ENCODE measurements at places on chromosomes 4 and X. TPM values are rescaled to one million over a fixed set of nuclear protein-coding genes. Genes with fewer than 3 reads are reported as not detected.

- no peak for DNase-seq
- peaks cover 3% of the 10 kb centered on the region for H3K4me1 ChIP-seq
- no peaks in the 10 kb centered on the region for H3K36me3 ChIP-seq
- no peaks in the 10 kb centered on the region for H3K27me3 ChIP-seq
- H3K4me3 ChIP-seq, result peak overlapping the region; percentile 22
These were observed 4.5 kb upstream of the PLCXD1 start for GRCh38 chrX:276581-277201.

DNA sequence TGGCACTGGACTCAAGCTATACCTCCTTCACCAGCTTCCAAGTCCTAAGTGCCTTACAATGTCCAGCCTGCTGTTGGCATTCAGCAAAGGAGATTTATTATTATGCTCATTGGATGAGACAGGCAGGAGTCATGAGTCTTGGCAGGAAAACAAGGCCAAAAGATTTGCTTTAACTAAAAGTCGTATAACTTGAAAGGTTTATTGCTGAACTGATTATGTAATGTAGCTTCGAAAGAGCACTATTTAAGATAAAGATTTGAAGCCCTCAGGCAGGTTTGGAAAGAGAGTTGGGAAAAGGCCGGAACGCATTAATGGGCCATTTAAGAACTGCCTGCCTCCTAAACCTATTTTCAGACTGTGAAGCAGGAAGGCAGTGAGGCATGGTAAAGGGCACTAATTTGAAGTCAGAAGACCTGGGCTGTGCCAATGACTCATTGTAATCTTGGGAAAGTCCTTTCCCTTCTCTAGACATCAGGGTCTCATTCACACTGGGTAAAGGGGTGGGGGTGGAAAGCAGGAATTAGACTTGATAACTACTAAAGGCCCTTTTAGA lies 280.5 kb upstream of the EDA2R start:
- H3K4me3 ChIP-seq, result no peak overlapping the region
- no peaks in the 10 kb centered on the region for H3K4me1 ChIP-seq
- H3K27ac ChIP-seq, result no peak overlapping the region
- H3K36me3 ChIP-seq, result no peaks in the 10 kb centered on the region

The KIAA1210 gene
- total RNA-seq, result 245 TPM

The VEGFC gene
- 4.0 TPM for total RNA-seq

GRCh38 chr4:83281307-83281706 lies 3.3 kb downstream of the COQ2 start:
- no peaks in the 10 kb centered on the region for H3K36me3 ChIP-seq
- no peak for DNase-seq
- no peak overlapping the region for H3K27ac ChIP-seq

DNA sequence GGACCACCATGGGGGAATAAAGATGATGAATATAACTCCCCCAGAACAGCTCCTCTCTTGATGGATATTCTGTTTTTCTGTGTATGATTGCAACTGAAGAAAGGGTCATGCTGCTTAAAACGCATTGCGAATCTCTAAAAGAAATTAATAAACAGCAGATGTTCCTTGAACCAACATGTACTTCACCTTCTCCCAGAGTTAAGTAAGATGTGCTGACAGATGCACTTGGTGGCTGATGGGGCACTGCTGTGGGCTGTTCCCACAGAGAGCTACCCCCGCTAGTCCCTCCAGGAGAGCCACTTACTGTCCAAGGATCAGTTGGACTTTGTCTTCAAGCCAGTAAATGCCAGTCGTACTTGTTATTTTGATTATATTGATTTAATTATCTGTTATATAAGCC lies 26.3 kb upstream of the C4orf54 start:
- DNase-seq, result no peak
- H3K27ac ChIP-seq, result no peak overlapping the region
- H3K4me3 ChIP-seq, result no peak overlapping the region
- H3K4me1 ChIP-seq, result no peaks in the 10 kb centered on the region
- H3K36me3 ChIP-seq, result no peaks in the 10 kb centered on the region
- H3K27me3 ChIP-seq, result no peaks in the 10 kb centered on the region

- H3K27me3 ChIP-seq, result no peaks in the 10 kb centered on the region
- no peaks in the 10 kb centered on the region for H3K4me1 ChIP-seq
- no peak for DNase-seq
- H3K27ac ChIP-seq, result no peak overlapping the region
- no peaks in the 10 kb centered on the region for H3K36me3 ChIP-seq
- no peak overlapping the region for H3K4me3 ChIP-seq
These were observed 364.4 kb upstream of the CLNK start for GRCh38 chr4:11049001-11049400.

DNA sequence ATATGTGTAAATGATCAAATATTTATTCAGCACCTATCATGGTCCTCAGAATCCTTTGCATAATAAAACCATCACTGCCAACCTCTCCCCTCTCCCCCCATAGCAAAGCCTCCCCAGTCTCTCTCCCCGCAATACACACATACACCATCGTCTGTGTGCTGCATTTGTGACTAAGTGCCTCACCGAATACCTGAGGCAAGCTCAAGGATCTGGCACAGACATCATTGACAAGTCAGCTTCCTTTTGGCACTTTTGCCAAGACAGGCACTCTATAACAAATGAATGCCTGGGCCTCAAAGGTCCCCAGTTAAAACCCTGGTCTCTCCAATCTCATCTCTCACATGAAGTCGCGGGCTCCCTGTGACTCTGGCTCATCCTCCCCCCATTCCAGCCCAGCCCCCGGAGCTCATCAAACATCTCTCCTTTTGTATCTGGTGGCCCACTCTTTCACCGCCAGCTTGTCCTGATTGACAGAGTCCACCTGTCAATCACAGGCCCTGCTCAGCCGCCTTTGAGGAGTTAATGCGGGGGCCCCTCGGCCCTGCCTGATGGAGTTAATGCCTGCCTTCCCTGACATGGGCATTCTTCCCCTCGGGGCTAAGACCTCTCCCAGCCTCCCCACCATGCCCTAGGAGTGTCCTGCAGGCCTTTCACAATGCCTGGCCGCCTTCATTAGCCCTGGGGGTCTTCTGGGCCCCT lies 135.8 kb upstream of the ATP6AP2 start:
- no peaks in the 10 kb centered on the region for H3K36me3 ChIP-seq
- no peaks in the 10 kb centered on the region for H3K27me3 ChIP-seq
- no peak overlapping the region for H3K4me3 ChIP-seq
- no peak for DNase-seq

The AP1S2 gene
- total RNA-seq, result 69.8 TPM

The NAP1L3 gene
- 51.3 TPM for total RNA-seq

DNA sequence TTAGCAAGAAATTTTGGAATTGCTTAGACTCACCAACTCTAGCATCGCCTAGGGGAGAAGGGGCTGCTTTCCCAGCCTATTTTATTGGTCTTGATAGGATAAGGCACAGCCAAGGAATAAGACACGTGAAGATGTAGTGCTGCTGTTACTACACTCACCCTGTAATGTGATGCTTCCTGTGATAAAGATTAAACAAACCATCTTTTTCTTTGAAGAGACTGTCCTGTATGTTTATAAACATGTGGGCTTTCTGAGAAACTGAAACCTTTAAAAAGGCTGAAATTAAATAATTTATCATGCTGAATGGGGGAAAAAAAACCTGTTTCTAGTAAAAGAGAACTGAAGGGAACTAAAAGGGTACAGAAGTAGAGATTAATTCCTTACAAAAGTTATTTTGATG lies 13.2 kb downstream of the TAPT1 start:
- no peak for DNase-seq
- H3K27ac ChIP-seq, result no peak overlapping the region
- H3K4me1 ChIP-seq, result peaks cover 3% of the 10 kb centered on the region
- H3K4me3 ChIP-seq, result no peak overlapping the region

GRCh38 chr4:75289914-75290582 lies 224.2 kb downstream of the RCHY1 start:
- H3K36me3 ChIP-seq, result no peaks in the 10 kb centered on the region
- DNase-seq, result peak; percentile 19
- no peaks in the 10 kb centered on the region for H3K4me1 ChIP-seq
- no peaks in the 10 kb centered on the region for H3K27me3 ChIP-seq

DNA sequence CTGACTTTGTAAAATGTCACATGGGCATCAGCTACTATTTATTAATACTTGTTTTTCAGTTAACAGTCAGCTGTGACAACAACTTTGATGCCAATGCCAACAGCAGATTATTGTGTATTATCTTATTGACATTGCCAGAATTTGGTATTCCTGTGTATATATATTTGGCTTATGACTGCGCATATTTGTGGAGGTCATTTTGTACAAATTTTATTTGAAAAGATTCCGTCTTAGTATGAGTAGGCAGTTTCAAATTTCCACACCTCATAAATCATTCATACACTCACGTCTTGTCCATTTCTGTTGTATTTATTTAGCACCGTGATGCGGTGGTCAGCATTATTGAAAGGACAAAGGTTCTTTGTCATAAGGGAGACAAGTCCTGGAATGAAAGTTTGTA lies 558.2 kb upstream of the NDST4 start:
- DNase-seq, result no peak

DNA sequence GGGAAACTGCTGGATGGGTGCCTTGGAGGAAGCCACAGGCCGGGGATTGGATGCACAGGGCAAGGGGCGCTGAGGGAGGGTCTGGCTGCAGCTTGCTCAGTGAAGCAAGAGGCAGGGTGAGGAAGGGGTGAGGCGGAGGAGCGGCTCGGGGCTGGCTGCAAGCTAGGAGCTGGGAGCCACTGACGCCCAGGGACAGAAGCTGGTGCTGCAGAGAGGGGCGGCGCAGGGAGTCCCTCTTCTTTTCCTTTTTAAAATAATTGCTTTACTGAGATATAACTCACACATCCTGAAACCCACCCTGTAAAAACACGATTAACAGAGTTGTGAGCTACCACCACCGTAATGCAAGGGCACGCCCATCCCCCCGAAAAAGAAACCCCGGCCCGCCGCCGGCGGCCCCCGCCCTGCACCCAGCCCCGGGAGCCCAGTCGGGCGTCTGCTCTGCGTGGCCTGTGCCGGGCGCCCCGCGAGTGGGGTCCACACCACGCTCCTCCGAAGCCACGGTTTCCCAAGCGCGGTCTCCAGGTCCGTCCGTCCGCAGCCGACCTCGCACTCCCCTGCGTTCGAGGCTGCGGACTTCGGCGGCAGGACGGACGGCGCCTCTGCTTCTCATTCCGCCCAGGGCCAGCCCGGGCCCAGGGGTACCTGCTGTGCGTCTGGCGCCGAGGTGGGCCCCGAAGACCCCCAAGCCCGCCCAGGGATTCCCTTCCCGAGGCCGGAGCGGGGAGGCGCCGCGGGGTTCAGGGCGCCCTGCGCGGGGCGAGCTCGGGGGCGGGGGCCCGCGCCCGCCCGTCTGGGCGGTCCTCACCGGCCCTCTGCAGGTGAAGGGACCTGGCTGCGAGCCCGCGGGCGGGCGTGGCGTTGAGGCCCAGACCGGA lies 866 bp upstream of the UVSSA start:
- H3K4me3 ChIP-seq, result peak overlapping the region; percentile 94
- H3K36me3 ChIP-seq, result no peaks in the 10 kb centered on the region
- DNase-seq, result peak; percentile 59
- H3K27ac ChIP-seq, result peak overlapping the region; percentile 85

DNA sequence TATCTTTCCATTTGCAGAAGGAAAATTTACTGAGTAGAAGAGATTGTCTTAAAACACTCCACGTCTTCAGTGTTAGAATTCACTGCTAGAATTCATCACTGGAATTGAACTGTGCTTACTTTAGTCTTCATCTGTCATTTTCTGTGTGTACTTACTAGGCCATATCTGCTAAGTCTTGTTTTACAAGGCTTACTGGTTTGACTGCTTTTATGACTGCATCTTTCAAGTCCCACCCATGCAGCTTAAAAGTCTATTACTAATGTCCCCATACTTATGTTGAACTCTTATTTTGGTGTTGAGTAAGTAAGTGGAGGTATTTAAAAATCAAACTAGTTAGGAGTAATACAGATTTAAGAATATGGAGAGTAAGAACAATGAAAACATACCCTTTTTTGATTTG lies 14.6 kb downstream of the CLCN3 start:
- H3K4me3 ChIP-seq, result no peak overlapping the region
- H3K27me3 ChIP-seq, result no peaks in the 10 kb centered on the region
- DNase-seq, result no peak
- H3K36me3 ChIP-seq, result no peaks in the 10 kb centered on the region
- no peak overlapping the region for H3K27ac ChIP-seq

- no peak overlapping the region for H3K27ac ChIP-seq
- no peaks in the 10 kb centered on the region for H3K27me3 ChIP-seq
- no peaks in the 10 kb centered on the region for H3K4me1 ChIP-seq
- no peak overlapping the region for H3K4me3 ChIP-seq
These were observed 6.3 kb downstream of the AWAT1 start for GRCh38 chrX:70240751-70241150.

The KLHL4 gene
- 40.8 TPM for total RNA-seq

- no peak overlapping the region for H3K4me3 ChIP-seq
- no peaks in the 10 kb centered on the region for H3K27me3 ChIP-seq
- no peaks in the 10 kb centered on the region for H3K36me3 ChIP-seq
- no peaks in the 10 kb centered on the region for H3K4me1 ChIP-seq
- no peak for DNase-seq
These were observed 9.0 kb upstream of the PROM1 start for GRCh38 chr4:16092682-16093319.

- no peaks in the 10 kb centered on the region for H3K27me3 ChIP-seq
- H3K4me1 ChIP-seq, result no peaks in the 10 kb centered on the region
- H3K4me3 ChIP-seq, result no peak overlapping the region
- no peak for DNase-seq
- H3K27ac ChIP-seq, result no peak overlapping the region
- no peaks in the 10 kb centered on the region for H3K36me3 ChIP-seq
These were observed 188.3 kb downstream of the RASL11B start for GRCh38 chr4:53050361-53050774.

DNA sequence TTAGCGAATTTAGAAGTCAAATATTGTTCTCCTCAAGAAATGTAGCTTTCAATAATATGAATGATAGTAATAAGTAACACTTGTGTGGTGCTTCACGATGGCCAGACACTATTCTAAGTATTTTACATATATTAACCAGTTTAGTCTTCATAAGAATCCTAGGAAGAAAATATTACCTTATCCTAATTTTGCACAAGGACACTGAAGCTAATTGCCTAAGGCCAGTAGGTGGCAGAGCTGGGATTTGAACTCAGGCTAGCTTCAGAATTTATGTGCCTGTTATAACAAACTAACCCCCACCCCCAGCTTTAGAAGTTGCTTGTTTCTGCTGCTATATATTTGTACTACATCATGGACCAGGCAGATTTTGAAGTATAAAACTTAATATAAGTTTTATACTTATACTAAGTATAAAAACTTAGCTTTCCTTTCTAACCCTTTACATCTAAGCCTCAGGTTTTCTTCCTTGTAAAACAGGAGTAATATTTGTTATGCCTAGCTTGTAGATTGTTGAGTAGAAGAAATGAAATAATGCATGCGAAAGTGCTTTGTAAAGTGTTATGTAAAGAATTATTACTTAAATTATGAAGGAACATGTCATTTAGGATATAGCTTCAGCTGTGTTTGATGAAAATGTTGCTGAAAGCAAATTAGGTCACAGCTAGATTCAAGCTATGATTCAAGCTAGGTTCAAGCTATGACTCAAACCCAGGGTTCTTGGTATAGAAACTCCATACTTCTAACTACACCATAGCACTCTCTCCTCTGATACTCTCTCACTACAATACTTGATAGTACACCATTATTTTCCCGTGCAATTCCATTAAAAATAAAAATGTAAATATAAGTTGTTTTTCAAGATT lies 4.2 kb upstream of the CDS1 start:
- no peaks in the 10 kb centered on the region for H3K27me3 ChIP-seq
- peak; percentile 62 for DNase-seq
- H3K36me3 ChIP-seq, result no peaks in the 10 kb centered on the region
- no peak overlapping the region for H3K4me3 ChIP-seq
- no peak overlapping the region for H3K27ac ChIP-seq

All from testis (tissue), 5 donors.